ENCODE measurements at places on chromosomes 1 and 21.

- DNase-seq, result no peak
Measured at GRCh38 chr1:246632281-246633168, 66.3 kb downstream of the CNST start.

DNA sequence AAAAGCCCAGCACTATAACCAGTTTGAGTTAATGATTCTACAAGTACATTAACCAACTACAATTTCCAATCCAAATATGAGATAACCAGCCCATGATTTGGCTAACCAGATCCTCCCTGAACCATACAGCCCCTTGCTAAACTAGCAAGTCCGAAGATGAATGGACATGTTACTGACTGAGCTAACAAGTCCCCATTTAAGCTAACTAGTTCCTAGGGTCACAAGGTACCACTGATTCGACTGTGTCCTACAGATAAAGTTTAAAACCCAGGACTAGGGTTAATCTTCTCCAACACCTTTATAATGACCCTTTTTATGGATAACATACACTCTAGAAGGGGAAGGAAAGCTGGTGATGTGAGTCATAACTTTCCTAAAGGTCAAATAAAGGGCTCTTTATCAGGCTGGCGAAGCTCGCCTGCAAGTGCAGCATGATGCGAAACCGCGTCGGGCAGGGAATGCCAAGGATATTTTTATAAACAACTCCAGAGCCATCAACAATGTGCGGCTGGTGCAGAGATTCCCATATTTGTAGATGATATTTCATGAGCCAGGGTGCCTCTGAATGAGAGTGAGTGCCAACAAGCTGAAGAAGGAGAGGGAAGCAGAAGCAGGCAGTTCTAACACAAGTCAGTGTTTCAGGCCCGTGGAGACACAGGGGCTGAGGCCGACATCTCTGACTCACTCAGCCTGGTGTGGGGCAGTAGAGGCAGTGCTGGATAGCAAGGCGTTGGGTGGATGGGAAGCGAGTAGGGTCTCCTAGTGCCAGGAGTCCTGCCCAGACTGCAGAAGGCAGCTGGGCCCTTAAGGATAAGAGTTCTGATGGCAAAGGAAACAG lies 75.6 kb upstream of the ROR1 start:
- no peak for DNase-seq

DNA sequence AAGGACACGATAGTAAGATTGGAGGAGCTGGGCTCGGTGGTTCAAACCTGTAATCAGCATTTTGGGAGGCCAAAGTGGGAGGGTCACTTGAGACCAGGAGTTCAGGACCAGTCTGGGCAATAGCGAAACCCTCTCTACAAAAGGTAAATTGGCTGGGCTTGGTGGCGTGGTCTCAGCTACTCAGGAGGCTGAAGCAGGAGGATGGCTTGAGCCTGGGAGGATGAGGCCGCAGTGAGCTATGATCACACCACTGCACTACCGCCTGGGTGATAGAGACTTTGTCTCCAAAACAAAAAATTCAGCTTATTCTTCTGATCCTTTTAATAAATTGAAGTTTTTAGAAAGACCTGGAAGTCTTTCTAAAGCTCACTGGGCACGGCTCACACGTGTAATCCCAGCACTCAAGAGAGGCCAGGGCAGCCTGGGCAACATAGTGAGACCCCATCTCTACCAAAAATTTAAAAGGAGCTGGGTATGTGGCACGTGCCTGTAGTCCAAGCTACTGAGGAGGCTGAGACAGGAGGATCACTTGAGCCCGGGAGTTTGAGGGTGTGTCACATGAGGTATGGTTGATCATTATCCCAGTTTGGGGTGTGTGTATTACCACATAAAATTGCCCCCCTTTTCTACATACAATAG lies 15.3 kb downstream of the MASP2 start:
- no peak for DNase-seq

- DNase-seq, result no peak
Measured at GRCh38 chr21:44383216-44383615, 29.8 kb downstream of the TRPM2 start.

DNA sequence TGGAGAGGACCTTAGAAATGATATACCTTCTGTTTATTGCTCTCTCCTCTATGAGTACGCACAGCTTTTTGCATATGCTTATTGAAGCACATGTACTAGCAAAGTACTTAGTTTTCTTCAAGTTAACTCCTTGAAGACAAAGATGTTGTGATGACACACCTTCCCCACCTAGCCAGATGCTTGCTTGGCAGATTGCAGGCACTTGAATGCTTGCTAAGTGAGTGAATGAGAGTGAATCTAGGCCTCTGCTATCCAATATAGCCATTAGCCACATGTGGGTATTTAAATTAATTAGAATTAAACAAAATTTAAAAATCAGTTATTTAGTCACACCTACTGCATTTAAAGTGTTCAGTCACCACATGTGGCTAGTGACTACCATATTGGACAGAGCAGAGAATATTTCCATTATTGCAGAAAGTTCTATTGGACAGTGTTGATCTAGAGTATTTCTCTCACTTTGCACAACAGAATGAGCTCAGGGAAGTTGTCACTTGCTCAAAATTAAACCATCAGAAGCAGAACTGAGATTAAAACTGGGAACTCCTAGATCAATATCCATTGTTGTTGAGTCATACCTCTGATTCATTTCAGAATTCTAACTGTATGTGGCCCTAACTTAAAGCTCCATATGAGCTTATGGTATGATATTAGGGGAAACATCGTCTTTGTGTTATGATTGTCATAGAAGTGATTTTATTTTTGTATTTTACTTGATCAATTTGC lies 8.6 kb upstream of the EEIG2 start:
- no peak for DNase-seq

- no peak for DNase-seq
Measured at GRCh38 chr1:55466373-55466772, 251.2 kb upstream of the USP24 start.

DNA sequence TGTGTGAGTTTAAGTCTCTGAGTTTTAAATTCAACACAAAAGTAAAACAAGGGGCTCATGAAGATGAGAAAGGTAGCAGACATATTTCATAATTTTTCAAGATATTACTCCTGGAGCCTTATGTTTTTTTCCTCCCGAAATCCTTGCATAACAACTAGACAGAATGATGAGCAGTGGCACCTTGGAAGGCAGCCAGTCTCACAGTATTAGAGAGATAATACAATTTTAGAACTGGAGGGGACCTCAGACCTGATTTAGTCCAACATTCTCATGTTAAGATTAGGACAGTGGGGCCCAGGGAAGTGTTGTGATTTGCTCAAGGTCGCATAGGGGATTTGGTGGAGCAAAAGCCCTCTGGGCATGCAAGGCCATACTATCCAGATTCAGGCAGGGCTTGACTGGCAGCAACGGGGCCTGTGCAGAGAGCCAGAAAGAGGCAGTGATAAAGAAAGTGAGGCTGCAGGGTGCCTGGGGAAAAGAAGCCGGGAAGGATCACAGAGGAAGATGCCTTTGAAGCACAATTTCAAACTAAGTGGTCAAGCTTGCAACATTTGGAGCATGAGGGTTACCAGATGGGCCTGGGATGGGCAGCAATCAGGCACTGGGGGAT lies 31.4 kb upstream of the BCL9 start:
- DNase-seq, result no peak

DNA sequence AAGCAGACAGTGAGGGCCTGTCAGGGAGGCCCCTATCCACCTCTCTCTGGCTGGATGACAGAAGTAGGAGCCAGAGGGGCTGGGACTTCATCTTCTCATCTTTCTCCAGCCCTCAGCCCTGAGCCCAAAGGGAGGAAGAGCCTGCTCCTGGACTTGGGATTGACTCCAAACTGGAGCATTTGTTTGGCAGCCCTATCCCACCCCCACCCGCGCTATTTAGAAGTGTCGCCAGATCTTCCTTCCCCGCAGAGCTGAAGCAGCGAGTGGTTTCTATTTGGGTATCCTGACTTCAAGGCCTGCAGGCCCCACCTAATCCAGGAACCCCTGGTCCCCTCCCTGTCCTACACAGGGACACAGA lies 9.6 kb downstream of the NES start:
- no peak for DNase-seq

- DNase-seq, result no peak
Measured at GRCh38 chr1:94384485-94385265, 33.5 kb upstream of the ABCD3 start.

DNA sequence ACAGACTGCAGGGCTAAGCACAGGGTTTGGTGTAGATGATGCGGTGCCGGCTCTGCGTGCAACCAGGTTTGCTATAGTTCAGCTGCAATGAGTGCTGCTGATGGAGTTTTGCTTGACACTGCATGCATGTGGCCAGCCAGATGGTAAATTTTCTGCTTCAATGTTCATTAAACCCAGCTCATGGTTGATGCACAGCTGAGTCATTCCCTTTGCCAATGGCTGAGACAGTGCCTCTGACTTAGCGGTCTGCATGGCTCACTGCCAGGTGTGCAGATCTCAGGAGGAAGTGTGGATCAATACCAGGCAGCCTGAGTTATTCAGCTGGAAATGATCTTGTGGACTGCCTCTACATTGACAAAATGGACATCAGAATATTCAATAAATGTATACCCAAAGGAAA lies 172.7 kb upstream of the ZP4 start:
- DNase-seq, result no peak

All from HEK293T (cell line).